NCI-H2081 (cell line): ENCODE measurements at places on chromosomes 5 and 9.

GRCh38 chr9:108441726-108442125 is 414.1 kb downstream of the ACTL7B start:
- no peak for DNase-seq

DNA sequence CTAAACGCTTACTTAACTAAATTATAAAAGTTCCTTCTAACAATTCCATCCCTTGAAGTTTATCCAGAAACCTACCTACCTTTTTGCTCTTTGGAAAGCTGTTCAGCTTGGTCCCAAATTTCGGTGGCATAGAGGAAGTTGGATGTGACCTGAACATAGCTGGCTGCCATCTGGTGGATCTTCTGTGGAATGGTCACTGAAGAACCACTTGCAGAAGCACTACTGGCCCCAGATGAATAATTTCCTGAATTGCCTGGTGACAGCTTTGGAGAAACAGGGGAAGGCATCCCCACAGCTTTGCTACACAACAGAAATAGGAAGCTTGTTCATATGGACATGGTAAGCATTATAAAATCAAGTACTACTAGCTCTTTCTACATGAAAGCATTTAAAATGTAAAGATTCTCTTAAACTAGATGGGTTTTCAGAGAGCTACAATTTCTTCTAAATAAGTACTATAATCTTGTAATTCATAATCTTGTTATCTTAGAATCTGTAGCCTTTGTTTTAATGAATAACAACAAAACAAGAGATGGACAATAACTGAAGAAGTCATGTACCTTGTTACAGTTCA is 9.9 kb downstream of the LEAP2 start:
- peak; percentile 27 for DNase-seq

- DNase-seq = peak; percentile 61
Observed at GRCh38 chr5:401146-402034, 41.6 kb upstream of the EXOC3 start.

DNA sequence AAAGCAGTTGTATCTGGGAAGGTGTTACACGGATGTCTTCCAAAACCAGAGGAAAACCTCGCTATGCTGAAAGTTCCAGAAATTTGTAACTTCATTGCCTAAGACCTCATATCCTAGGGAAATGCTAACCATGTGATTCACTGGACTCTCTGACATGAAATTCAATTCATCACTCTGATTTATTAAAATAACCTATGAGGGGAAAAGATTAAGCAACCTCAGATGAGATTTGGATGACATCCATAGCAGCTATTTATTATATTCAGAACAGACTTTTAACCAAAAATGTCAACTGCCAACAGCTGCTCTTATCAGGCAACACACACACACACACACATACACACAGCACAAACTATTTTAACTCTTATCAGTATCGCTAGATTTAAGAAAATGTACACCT is 1006.4 kb upstream of the CTNND2 start:
- DNase-seq = no peak

GRCh38 chr5:89106480-89106879 is 223.5 kb upstream of the MEF2C start:
- no peak for DNase-seq

- no peak for DNase-seq
Observed at GRCh38 chr5:95102080-95102479, 182.8 kb downstream of the MCTP1 start.
